ENCODE measurements at places on chromosomes 11 and 22.
A peak's percentile ranks its signal among the peaks of the same experiment; 100 is the strongest.

DNA sequence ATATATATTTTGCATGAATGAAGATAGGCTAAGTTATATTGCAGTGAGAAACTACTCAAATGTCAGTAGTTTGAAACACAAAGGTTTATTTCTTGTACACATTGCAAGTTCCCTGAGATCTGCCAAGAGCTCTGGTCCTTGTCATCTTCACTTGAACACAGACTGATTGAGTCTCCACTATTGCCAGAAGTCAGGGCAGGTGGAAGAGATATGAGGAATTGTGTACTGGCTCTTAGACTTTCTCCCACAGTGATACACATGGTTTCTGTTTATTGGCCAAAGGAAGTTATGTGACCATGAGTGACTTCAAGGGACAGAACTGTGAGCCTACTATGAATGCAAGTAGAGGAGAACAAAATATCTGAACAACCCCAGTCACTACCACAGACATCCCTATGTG lies 44.2 kb downstream of the PPFIBP2 start:
- no peak for DNase-seq

DNA sequence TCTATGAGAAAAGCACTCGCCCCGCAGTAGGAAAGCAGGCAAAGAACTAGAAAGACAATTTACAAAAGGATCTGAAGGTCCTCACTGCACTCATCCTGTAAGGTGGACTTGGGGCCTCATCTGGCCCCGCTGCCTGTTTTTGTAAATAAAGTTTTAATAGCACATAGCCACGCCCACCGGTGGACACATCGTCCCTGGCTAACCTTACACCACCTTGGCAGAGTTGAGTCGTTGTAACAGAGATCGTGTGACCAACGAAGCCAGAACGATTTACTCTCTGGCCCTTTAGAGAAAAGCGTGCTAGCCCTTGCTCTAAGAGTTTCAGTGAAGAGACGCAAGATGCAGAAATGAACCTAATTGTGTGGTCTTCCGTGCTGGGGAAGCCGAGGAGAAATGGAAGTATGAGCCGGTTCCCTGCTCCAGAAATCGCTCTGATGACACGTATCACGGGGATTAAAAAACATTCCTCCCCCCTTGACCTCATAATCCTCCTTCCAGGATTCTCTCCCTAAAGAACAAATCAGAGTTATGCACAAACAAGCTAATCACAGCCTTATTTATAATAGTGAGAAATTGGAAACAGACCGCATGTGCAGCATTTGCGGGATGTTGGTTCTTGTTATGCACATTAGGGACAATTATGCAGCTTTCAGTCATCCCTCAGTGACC lies 80.1 kb downstream of the CDKN1C start:
- DNase-seq = no peak

DNA sequence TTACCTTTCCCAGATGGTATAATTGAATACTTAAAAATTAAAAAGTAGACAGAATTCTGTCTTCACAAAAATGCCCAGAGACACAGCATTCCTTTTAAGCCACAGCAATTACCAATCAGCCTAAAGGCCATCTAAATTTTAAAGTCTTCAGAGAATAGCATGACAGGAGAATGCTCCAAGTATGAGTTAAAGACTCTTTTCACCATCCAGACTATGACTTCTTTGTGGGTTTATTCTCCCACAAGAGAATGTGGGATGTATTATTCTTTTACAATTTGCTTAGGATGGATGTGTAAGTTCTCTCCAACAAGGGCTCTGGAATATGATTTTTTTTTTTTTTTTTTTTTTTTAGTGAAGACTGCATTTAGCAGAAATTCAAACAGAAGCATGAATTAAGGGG lies 249.9 kb downstream of the TTC28 start:
- DNase-seq = no peak

DNA sequence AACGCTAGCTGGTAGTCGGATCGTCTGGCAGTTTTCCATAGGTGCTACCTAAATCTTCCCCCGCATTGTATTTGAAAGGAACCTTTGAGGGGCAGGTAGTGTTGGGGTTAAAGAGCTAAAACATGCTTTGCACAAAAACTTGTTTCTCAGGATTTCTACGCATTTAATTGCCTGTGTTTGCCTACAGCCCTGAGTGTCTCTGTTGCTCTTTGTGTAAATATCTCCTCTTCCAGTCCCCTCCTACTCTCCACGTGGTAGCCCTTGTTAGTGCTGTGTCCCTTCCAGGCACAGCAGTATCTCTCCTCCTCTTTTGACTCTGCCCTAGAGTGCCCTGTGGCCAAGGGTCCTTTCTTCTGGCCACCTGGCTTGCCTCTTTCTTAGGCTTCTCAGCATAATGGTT lies 81.7 kb downstream of the BARX2 start:
- DNase-seq = no peak

GRCh38 chr11:107071129-107071528 lies 52.9 kb upstream of the GUCY1A2 start:
- DNase-seq = no peak

- DNase-seq = no peak
Measured at GRCh38 chr22:29213493-29213892, 7.8 kb downstream of the EMID1 start.

DNA sequence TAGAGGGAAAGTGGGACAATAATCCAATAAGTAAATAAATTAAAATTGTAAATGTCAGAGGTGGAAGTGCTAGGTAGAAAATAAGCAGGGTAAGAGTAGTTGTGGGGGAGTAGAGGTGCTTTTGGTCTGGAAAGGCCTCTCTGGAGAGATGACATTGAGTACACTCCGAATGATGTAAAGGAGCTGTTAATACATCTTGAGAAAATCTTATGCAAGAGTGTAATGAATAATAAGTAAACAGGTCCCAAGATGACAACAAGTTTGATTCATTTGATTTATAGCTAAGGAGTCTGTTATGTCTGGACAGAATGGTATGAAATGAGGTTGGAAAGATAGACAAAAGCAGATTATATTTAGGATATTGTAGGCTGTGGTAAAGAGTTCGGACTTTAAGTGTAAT lies 87.5 kb downstream of the TMEM135 start:
- no peak for DNase-seq

DNA sequence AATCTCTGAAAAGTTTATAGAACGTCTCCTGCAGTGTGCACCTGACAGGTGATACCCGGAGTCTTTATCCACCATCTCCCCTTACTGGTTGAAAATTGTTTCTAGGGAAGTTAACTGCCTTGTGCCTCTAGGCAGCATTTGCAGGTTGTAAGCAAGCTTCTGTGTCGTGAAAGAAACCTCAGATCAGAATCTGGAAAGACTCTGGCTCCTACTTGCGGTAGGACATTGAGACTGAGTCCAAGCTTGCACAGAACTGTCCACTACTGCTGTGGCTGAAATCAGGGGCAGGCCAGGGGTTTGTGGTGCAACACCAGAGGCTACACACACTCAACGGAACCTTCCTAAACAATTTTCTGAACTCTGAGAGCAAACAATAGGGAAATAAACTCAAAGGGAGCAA lies 34.8 kb upstream of the MYOD1 start:
- DNase-seq = no peak

- DNase-seq = no peak
Measured at GRCh38 chr11:11763796-11764422, 77.9 kb upstream of the USP47 start.

DNA sequence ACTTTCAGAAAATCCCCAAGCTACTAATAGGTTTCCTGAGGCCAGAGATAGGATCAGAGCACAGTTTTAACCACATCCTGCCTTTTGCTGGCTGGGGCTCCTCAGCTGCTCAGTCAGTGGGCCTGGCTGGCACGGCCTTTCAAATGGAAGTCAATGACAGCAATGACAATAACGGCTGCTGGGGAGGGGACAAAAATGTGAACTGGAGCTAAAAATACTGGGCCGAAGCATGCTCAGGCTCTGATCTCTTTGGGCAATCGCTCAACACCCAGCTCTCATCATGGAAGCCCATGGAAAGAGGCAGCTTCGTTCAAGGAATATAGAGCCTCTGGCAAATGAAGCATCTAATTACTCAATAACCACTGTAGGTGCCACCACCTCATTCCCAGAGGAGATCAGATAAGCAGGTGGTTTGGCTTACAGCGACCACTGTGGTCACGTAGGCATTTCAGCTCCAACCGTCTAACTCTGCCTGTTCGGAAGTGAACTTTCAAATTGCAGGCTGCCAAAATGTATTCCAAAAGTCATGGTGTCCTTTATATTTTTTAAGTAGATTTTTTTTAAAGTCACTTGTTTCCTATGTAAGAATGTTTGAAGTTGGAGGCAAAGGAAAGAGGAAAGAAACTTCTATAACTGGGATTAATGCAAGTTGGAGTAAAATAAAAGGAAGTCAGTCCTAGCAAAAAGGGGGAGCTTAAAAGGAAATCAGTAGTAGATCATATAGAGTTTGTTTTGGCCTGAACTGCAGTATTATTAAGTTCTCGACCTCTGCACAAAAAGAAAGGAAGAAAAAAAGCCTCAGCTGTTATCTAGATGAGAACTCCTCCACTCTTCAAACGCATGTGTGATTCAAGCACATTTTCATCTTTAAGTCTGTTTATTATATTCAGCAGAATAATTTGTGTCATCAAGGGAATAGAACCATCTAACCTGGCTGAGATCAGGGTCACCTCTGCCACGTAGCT lies 14.1 kb downstream of the WT1 start:
- peak; percentile 94 for DNase-seq

DNA sequence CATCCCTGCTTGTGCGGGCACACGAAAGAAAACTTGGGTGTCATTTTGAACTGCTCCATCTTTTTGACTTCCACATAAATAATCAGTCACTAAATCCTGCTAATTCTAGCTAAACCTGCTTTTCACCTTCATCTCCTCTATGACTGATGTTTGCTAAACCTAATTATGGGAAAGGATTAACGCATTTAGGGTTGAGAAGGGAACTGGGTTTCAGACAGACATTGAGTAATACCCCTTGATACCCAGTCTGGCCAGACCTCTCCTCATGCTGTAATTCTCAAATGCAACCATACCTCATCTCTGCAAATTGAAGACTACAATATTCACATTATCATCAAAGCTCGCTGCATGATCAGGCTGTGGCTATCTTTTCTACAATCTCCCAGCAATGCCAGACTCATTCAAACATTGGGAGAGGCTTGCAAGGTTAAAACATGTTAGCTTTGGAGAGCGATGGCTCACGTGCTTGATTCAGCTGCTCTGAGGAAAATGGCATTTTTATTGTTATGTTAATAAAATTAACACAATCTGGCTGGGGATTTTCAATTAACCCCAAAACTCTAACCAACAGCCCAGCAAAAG lies 2.4 kb downstream of the HPS4 start:
- no peak for DNase-seq

GRCh38 chr11:57512646-57513451 lies 2.7 kb downstream of the SLC43A1 start:
- DNase-seq = no peak

DNA sequence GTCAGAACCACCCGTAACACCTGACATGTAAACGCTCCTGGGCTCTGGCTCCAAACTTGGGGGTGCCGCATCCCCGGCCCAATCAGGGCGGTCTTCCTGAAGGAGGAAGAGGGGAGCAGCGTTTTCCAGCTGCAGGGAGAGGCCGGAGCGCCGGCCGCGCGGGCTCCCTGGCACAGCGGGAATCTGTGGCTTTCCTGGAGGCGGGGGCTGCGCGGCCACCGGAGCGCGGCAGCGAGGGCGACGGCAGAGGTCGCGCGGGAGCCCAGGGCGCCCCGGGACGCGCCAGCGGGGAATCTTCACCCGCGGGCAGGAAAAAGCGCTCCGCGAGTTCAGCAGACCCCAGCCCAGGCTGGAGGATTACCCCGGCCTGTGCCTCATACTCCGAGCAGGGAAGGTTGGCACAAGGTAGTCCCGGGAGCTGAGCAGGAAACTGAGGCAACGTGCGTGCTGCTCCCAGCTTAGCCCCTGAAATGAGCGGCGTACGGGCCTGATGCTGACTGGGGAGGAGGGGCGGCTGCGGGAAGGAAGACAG lies 600 bp upstream of the ESAM start:
- no peak for DNase-seq

DNA sequence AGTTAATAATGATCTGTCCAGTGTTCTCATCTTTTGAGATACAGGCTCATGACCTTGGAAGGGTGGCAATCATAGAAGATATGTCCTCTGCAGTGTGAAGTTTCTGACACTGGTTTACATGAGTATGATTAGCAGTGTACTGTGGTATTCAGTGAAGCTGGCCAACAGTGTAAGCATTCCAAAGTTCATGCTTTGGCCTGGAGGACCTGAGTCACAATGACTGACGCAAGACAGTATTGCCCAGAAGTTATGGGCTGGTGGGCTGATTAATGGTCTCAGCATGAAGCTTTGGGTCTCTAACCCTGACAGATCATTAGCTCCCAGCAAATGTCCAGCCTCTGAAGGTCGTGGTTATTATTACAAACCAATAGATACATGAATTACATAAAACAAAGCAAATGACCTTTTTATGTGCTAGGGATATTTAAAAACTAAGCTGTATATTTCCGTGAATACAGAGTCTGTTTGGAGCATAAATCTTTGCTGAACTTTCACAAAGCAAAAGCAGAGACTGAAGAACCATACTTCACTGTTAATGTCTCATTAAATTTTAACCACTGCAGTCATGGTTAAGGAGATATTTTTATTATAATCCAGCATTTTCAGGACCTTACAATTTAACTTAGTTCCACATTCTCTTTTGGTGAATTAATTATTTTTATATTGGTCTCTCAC lies 28.3 kb upstream of the USP47 start:
- no peak for DNase-seq

- no peak for DNase-seq
Measured at GRCh38 chr11:46736146-46736545, 17.1 kb downstream of the F2 start.

- DNase-seq = peak; percentile 52
Measured at GRCh38 chr22:32985899-32986765, 72.0 kb downstream of the SYN3 start.

GRCh38 chr11:69841859-69842698 lies 22.9 kb upstream of the FGF3 start:
- DNase-seq = peak; percentile 28

DNA sequence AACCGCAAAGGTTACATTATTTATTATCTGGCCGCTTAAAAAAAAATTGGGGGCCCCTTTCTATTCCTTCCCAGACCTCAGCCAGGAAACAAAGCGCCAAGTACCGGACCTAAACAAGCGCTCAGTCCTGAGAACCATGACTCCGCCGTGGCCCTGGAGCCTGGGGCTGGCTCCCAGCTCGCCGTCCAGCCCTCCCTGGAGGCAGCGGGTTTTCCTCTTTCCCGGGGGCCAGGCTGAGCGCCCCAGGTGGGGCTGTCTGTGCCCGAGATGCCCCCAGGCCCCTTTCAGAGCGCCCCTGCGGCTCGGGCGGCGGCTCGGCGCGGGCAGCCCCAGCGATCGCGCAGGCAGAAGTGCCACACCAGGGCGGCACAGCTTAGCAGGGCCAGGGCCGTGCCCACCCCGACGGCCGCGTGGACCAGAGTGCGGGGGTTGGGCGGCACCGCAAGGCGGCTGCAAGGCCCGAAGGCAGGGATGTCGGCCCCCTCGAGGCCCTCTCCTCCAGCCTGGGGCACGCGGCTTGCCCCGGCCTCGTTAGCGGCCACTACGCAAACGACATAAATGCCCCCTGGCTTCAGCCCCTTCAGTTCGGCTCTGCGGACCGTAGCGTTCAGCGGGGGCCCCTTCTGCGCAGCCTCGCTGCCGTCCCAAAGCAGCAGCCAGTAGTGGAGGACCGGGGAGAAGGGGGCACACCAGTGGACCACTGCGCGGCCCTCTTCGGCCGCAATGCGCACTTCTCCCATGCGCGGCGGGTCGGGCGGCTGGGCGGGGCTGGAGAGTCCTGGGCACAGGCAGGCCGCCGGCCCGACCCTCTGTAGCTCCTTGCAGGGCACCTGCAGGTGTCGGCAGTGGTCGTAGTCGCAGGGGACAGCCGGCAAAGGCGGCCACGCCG lies 1.6 kb downstream of the LRRN4CL start:
- DNase-seq = no peak
